HL-60 (cell line): ENCODE measurements at places on chromosomes 4 and X.

DNA sequence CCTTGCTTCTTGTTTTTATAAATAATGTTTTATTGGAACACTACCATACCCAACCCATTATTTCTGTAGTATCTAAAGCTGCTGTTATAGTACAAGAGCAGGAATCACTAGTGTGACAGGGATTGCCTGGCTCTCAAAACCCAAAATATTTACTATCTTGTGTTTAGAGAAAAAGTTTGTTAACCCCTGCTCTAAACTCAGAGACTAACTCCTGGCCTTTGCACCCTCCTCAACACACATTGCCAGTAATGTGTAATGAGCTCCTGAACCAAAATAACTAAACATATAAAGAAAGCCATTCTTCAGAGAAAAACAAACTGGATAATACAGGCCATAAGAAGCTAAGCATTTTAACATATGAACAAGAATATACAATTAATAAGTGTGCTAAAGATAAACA, 8.2 kb upstream of the FAT4 start:
- no peak for DNase-seq

DNA sequence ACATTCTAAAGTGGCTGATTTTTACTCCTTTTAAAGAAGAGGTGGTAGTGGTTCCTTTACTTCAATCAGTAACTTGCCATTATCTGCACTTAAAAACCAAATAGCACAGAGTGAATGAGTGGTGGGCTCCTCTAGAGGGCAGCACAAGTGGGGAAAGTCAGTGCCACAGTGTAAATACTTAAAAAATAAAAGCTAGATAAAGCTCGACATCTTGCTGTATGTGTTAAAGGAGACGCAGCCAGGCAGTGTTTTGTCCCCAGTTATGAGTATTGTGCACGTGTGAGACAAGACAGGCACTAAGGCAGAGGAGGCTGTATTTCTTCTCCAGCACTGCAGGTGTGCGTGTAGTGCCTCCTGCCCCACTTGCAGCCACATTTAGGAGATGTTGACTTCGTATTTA, 24.6 kb downstream of the NAP1L5 start:
- DNase-seq, result no peak

DNA sequence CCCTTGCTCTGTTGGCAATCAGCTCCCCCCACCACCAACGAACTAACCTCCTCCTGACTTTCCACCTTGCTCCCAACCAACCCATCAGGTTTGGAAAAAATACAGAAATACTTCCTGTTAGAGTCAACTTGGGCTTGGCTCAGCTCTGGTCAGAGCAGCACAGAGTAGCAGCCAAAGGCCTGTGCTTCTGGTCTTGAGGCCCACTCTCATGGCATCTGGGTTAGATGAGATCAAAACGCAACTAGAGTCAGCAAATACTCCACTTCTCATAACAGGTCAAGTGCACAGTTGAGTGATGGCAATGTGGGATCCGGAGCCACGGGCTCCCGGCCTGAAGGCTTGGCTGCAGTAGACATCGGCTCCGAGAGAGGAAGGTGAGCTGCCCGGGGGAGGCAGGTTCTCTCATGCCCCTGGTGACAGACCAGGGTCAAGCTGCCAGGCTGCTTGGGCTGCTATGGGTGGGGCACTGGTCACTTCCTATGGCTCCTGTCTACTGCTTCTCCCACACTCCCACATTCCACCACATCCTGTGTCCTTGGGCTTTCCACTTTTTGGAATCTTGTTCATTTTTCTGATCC, 34.8 kb downstream of the ZNF185 start:
- DNase-seq, result no peak

DNA sequence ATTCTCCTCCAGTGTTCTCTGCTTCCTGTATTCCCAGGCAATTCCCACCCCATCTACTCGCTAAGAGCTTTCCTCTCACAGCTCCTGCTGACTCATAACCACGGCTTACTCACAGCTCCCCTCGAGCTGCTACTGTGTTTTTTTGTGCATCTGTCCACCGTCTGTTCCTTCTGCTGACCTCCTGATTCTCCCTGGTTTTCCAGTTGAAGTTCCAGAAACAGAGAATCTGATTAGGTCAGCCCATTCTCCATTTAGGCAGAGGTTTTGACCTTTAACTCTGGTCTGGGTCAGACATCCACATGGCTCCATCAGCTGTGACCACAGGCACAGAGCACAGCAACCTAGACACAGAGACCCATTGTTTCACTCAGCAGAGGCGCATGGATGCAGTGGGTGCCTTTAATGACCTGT, 5.5 kb upstream of the SMIM20 start:
- DNase-seq, result no peak

- no peak for DNase-seq
These were observed 94.4 kb downstream of the ABCB7 start for GRCh38 chrX:75061701-75062100.

DNA sequence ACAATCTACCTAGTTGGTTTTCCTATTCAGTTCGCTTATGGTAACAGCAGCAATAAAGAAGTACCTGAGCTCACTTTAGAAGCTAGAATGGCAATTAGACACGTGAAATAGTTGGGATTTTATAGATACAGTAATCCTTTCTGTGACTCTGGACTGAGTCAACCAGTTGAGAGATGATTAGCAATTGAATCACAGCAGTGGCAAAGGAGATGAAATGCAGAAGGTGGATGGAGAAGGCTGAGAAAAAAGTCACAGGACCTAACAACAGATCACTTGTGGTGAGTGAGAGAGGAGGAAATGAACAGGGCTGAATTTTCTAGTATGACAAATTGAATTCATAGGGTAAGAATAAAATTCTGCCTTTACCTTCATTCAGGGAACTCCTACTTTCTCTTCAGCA, 197.1 kb upstream of the MAGEB18 start:
- no peak for DNase-seq
